ENCODE measurements at places on chromosomes 4 and X.

DNA sequence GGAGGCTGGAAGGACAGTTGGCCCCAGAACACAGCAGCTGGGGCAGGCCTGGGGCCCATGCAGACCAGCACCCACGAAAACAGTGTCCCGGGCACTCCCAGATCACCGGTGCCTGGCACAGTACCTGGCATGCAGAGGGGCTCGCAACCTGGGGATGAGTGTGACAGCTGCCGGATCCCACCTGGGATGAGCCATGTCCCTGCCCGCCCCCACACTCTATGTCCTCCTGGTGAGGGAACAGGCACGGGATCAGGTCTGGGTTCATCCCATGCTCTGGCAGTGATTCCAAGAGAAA is 22.8 kb upstream of the PPP2R2C start:
- DNase-seq, result no peak

DNA sequence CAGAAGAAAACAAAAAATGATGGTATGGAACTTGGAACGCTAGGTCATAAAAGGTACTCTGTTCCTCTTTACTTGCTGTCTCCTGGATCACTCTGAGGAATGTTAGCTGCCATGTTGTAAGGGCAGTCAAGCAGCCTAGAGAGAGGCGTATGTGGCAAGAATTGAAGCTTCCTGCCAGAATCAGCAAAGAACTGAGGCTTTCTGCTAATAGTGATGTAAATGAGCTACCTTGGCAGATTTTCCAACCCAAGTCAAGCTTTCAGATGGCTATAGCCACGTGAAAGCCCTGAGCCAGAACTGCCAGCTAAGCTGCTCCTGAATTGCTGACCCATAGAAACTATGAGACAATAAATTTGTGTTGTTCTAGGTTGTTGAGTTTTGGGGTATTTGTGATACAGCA is 38.7 kb downstream of the AASDH start:
- no peak for DNase-seq

DNA sequence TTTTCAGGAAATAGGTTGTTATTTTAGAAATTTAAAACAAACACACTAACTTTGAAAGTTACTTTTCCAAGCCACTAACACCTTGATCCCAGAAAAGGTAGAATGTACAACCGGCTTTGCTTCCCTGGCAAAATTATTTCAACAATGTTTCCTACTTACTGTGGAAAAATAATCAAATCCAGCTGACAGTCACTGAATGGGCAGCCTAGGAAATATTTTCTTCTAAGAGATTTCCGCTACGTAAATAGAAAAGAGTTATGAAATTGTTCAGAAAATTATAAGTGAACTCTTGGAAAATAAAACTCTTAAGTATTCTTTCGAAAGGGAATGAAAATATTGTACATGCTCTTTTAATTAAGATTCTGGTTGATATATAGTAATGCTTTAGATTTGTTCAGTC is 195.7 kb downstream of the GASK1B start:
- no peak for DNase-seq

DNA sequence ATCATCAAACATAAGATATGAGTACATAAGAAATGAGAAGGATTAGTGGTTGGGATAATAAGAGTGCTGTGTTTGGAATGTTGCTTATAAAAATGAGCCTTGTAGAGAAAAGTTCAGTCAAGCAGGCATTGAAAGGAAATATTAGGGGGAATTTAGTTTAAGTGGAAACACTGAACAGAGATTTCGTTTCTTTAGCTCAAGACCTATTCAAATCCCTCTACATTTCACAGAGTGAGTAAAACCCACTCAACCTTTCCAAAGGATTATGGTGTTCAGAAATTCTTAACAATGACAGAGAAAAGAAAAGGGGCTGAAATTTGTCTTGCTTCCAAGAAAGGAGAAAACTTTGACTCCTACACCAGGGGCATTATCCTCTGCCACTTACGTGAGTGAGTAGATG is 1072.4 kb upstream of the LCORL start:
- no peak for DNase-seq

DNA sequence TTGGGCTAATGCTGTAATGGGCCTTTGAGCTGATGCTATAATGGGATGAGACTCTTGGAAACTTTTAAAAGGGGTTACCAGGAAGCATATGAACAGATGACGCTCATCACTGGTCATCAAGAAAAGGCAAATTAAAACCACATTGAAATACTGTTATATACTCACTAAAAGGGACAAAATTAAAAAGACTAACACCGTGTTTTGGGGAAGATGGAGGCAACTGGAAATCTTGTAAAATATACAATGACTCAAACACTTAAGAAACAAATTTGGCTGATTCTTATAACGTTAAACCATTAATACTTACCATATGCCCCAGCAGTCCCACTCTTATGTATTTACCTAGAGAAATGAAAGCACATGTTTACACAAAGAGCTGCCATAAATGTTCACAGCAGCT is 207.2 kb upstream of the GPRIN3 start:
- no peak for DNase-seq

- DNase-seq, result no peak
These were observed 60.6 kb downstream of the RPS6KA3 start for GRCh38 chrX:20205927-20206708.

DNA sequence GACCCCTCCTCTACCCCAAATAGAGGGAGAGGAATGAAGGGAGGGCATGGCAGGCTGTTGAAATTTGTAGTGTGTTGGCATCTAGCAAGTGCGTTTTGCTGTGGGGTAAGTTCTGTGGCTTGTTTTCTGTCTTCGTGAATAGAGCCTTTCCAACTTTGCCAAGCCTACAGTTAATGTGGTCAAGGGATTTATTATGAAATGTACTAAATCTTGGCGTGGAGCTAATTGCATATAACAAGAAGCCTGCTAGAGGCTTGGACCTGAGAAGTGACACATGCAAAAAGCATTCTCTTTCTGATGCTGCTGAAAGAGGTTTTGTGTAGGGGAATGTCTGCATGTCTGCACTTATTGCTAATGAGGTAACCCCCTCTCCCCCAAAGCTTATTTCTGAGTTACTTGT is 132.2 kb downstream of the BMPR1B start:
- DNase-seq, result peak; percentile 38

DNA sequence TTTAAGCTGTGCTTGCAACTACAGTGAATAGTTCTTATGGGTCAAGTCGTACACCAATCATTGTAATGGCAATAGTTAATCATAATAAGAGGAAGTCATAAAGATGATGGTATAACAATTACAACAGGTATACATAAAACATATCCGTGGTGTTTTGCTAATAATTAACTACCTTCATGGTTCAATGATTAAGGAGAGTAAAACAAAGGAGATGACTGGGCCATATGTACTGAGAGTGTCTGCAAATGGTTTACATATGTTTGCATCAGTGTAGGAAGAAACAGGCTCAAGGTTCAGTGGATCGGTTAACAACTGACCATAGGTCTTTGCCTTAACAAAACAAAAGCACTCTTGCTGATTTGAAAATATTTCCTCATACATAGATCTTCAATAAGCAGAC is 253.0 kb downstream of the COX7B2 start:
- DNase-seq, result no peak

- DNase-seq, result no peak
These were observed 48.1 kb downstream of the DCLK2 start for GRCh38 chr4:150126201-150126863.

DNA sequence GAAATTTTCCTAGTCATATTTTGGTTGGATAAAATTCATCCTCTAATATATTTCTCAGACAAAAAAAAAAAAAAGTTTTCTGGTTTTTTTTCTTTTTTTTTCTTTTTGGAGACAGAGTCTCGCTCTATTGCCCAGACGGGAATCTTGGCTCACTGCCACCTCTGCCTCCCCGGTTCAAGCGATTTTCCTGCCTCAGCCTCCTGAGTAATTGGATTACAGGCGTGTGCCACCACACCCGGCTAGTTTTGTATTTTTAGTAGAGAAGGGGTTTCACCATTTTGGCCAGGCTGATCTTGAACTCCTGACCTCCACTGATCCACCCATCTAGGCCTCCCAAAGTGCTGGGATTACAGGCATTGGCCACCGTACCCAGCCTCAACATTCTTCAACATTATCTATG is 432.7 kb upstream of the PABPC4L start:
- DNase-seq, result no peak

DNA sequence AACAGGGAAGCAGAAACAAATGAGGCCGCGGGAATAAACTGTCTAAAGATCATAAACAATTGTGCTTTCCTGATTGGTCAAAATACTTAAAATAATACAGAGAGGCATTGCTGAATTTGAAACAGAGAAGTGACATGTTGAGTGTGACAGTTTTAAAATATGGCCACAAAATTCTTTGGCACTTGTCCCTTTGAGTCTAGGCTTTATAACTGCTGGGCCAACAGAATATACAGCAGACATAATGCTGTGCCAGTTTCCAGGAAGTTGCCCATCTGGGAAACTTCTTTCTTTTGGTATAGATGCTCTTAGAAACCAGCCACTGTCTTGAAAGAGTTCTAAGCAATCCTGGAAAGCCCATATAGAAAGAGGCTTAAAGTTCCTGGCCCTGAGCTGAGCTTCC is 668.4 kb downstream of the CENPC start:
- no peak for DNase-seq

DNA sequence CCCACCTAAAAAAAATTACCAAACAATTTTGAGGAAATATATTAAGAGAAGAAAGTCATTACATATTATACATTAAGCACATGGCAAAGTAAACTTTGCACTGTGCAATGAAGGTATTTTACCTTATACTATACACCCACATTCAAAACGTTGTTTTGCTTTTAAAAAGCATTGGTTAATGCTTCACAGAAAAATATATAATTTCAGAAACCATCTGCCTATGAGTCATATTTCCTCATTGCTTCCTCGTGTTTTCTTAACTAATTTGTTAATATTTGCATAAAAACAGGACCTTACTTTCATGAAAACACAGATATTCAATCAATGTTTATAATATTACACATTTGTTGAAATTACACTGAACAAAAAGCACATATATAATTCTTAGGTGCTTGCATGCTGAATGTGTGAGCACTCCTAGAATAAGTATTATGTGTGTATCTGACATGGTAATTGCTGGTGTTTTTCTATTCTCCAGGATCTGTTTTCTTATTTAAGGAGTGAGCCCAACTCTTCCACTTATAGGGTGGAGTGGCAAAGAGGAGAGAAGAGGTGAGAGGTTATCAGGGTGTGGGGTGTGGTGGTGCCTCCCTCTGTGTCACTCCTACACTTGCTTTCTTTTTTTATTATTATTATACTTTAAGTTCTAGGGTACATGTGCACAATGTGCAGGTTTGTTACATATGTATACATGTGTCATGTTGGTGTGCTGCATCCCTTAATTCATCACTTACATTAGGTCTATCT is 95.1 kb upstream of the IQCM start:
- DNase-seq, result no peak

DNA sequence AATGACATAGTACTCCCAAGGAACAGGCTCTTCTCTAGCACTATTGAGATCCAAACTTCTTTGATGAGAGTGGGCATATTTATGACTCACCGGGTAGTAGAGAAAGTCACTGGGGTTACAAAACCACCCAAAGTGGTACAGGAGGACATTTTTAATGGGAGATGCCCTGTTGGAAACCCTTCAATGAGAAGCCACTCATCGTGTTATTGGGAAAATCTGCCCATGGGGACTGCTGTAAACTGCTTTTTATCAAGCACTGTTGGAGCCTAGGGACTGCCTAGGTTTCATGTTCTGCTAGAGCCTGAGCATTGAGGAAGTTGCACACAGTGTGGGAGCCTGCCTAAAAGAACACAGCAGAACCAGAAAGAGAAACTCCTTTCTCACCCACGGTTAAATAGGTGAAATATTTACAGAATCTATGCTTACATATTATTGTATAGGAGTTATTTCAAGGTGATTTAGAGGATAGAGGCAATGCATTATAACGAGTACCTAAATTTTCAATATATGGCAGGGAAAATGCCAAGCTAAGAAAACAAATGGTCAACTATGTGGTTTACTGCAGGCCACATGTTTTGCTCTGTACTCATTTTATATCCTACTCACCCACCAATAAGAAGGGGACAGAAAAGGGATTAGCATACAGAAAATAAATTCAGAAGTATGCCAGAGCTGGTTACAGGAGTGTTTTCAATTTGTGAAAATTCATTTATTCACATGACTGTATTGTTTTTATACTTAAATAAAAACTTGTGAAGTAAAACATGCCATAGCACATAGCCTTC is 559.1 kb downstream of the FSTL5 start:
- DNase-seq, result no peak

- no peak for DNase-seq
These were observed 384.5 kb downstream of the NAF1 start for GRCh38 chr4:162782096-162782777.

- DNase-seq, result no peak
These were observed 53.5 kb downstream of the BMP3 start for GRCh38 chr4:81084029-81084428.

- no peak for DNase-seq
These were observed 192.5 kb upstream of the TAPT1 start for GRCh38 chr4:16418814-16419213.

DNA sequence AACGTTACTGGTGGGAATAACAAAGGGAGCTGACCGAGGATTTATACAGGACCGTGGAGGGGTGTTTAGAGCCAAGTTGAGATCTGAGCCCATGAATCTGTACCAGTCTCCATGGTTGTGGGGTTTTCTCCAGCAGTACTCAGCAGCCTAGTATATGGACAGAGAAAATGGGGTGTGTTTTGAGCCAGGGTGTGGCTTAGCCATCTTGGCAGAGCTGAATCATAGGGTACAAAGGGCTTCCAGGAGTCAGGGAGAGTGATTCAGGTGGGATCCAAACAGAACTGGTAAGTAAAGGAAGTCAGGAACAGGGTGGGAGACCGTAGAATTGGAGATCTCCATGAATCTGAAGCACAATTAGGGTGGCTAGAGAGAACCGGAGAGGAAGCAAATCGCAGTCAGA is 7.4 kb upstream of the HPRT1 start:
- DNase-seq, result no peak

DNA sequence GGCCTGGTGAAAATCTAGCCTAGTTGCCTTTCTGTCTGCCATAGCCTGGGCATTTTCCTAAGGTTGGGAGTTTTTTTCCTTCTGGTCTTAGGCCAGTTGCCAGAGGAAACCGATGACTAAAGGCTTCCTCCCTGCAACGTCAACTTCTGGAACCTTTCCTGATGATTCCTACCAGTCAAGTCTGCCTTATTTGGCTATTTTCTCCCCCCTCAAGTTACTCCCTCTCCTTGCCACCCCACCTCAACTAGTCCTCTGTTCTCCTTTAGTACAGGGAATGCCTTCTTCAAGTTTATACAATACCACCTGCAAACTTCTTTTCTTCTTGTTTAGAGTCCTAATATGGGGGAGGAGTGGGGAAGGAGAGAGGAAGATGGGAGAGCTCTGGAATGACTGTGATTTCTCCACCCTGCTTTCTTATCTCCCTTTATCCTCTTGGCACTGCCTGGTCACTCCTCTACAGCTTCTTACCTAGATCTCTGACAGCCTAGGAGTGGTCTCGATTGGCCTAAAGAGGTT is 10.6 kb downstream of the MSN start:
- DNase-seq, result peak; percentile 92

DNA sequence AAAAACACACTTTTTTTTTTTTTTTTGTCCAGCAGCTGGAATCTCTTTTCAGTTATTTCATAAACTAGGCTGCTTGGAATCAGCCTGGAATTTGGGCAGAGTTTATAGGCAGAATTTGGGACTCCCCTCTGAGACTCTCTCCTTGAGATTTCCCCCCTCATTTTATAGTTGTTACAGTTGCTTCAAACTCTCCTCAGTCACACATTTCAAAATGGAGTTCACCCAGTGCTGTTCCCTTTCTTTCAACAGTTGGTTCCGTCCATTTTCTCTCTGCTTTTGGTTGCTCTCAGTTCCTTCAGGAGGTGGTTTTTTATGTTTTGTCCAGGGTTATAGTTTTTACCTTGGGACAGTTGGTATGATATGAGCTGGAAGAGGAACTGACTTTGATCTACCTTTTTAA is 27.5 kb downstream of the NSD2 start:
- DNase-seq, result no peak

- peak; percentile 25 for DNase-seq
These were observed 9.4 kb downstream of the UVSSA start for GRCh38 chr4:1356181-1356998.

Measured in A172 (cell line).